GDM1 (cell line): ENCODE measurements at places on chromosomes 13 and 19.

GRCh38 chr13:43364210-43365038 is 341.0 kb downstream of the DNAJC15 start:
- DNase-seq: no peak

GRCh38 chr13:51067210-51067701 is 43.8 kb downstream of the C13orf42 start:
- no peak for DNase-seq

DNA sequence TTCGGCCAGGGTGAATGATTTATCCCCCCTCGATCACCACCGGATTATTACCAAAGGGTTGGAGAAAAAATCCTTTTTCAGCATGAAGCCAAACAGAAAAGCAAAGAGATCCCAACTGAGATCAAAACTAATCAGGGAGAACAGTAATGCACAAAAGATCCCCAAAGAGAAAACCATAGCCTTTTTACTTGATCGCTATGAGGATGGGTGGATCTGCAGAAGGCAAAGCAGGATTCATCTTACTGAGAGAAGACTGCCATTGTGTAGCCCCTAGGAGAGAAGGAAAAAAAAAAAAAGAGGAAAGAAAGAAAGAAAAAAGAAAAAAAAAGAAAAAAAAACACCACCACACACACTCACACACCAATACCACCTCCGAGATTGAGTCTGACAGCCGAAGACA is at the start of gene FGF14:
FGF14 (minus strand) TSS at position 283 of the 400 bp plus-strand sequence.
- no peak for DNase-seq

DNA sequence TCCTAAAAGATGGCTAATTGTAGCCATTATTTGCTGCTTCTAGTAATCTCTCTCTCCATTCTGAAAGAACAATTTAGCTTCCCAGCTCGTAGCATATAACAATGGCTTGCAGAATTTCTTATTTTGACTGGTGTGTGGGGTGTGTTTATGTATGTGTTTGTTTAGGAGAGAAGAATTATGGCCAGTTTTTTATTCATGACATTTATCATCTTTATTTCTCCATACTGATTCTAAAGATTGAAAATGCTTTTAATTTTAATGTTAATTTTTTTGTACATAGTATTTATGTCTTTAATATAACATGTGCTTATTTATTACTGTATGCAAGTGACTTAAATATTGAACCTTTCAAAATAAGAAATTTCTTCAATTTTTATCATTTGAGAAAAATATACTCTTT is 115.8 kb upstream of the TMTC4 start:
- no peak for DNase-seq

DNA sequence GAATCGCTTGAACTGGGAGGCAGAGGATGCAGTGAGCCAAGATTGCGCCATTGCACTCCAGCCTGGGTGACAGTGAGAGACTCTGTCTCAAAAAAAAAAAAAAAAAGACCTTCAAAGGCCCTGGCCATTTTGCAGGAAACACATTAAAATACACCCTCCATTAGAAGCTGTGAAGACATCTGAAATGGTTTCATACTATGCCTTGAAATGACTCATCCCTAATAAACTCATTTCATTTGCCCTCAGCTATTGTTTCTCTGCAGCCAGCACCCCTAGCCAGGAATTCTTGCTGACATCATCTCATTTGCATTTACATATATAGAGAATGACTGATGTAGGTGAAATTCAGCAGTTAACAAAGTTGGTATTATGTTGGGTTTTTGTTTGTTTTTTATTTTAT is 8.7 kb downstream of the EML2 start:
- DNase-seq: no peak

DNA sequence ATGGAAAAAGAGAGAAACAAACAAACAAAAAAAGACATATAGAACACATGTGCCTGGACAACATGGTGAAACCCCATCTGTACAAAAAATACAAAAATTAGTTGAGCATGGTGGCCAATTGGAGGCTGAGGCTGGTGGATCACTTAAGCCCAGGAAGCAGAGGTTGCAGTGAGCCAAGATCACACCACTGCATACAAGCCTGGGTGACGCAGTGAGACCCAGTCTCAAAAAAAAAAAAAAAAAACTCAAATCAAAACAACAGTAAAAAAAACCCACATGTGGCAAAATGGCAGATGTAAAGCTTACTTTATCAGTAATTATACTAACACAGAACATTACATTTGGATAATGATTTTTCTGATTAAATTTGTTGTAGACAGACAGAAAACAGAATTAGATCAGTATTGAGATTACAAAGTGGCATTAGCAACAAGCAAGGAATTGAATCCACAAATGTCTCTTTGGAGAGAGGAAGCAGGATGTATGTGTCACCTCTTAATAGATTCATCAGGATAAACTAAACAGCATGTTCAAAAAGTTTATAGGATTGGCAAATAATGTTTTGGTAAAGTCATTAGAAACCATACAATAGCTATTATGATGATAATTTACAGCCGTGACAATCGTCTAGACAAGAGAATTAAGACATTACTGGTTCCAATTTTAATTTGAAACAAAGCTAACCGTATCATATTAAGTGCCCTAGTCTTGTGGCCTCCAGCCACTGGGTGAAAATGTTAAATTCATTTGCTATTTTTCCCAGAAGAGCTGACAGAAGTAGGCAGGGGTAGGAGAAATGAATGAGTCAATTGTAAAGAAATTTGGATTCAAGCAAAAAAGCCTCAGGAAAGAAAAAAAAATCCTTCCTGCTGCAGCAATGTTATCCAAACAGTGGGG is 206.0 kb downstream of the FGF14 start:
- no peak for DNase-seq

DNA sequence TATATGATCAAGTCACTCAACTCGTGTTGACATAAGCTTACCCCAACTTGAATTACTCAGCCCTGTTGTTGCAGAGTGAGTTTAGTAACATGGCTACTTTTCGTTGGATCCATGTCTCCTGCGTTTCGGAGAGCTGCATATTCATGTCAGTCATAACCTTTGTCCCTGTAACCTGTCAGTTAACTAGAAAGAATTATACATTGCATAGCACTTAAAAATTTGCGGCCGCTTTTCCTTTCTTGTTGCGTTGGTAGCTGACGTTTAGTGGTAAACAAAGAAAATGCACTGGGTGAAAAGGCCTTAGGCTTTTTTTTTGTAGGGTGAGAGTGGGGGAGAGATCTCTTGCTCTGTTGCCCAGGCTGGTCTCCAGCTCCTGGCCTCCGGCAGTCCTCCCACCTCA is 14.2 kb downstream of the ZNF507 start:
- no peak for DNase-seq

GRCh38 chr19:58544591-58545285 is 874 bp downstream of the TRIM28 start:
- no peak for DNase-seq

DNA sequence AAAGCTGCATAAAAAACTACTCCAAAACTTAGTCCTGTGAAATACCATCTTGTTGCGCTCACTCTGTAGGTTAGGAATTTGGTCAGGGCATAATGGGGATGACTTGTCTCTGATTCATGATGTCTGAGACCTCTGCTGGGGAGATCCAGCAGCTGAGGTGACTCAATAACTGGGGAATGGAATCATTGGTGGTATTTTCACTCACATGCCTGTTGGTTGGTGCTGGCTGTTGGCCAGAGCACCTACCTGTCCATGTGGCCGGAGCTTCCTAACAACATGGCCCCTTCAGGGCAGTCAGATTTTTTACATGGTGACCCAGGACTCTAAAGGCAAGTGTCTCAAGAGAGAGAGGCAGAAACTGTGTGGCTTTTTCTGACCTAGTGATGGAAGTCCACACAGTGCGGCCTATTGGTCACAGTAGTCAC is 7.4 kb upstream of the ESD start:
- no peak for DNase-seq

- DNase-seq: peak; percentile 4
Measured at GRCh38 chr19:54439174-54439851, 9.7 kb upstream of the LENG8 start.

DNA sequence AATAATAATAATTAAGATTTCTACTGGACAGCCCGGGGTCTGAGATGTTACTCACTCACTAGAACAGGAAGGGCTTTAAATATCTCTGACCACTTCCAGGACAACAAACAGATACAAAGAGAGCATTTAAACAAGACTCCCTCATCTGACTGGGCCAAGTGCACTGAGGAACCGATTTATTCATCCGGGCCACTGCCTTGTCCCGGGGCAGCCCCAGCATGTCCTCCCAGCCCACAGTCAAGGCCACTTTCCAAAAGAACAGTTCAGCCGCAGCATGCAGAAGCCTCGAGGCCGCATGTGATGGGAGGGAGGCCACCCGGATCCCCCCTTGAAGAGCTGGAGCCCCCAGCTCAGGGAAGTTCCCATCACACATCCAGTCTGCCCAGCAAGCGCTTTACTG is 30.5 kb downstream of the MLLT1 start:
- DNase-seq: no peak

- no peak for DNase-seq
Measured at GRCh38 chr19:39398297-39398864, 7.2 kb downstream of the MED29 start.

GRCh38 chr13:76848596-76848995 is 37.6 kb downstream of the KCTD12 start:
- no peak for DNase-seq

- DNase-seq: no peak
Measured at GRCh38 chr13:59111751-59112171, 1052.0 kb downstream of the DIAPH3 start.

DNA sequence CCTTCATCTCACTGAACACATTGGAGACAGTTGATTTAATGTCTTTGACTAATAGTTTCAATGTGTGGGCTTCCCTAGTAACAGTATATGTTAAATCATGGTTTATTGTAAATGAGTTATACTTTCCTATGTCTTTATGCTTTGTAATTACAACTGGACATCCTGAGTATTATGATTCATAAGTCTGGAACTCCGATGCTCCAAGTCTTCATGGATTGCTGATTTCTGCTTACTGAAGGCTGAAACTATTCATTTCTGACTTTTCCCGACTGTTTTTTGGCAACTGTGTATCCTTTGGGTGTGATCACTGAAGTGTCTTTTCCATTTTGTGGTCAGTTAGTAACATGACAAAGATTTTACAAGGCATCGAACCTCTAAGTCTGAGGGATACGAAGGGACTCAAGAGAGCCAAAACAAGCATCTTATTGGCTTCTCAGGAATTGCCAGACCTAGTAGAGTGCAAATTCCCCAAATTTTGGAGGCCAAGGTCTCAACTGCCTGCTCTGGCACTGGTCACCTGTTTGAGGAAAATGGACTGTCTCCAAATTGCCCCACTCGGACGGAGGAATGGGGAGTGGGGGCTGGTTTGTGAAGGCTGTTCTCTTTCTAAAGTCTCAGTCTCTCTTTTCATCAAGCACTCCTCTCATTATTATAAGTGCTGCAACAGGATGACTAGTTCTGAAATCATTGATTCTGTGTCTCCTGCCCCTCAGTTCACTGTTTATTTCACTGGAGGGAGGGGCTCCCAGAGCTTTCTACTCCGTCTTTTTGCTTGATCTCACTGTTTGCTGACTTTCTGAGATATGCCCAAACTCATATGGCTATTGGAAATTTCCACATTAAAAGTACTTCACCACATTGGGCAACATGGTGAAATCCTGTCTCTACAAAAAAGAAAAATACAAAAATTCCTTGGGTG is 20.2 kb upstream of the CD70 start:
- no peak for DNase-seq

GRCh38 chr13:101730420-101731000 is 278.0 kb downstream of the ITGBL1 start:
- no peak for DNase-seq
